Activated CD4-positive, alpha-beta T cell treated with anti-CD3 and anti-CD28 coated beads, Interleukin-2, amount 10 ng/mL, durations not matched to agents 24 days and 14 days (primary cell): ENCODE measurements at places on chromosomes 13 and 19. TPM values are rescaled to one million over a fixed set of nuclear protein-coding genes. Genes with fewer than 3 reads are reported as not detected.
A peak's percentile ranks its signal among the peaks of the same experiment; 100 is the strongest.

- DNase-seq, result peak; percentile 74
- H3K4me1 ChIP-seq, result peaks cover 28% of the 10 kb centered on the region
- peak overlapping the region; percentile 34 for H3K27ac ChIP-seq
- H3K36me3 ChIP-seq, result peaks cover 41% of the 10 kb centered on the region
- no peaks in the 10 kb centered on the region for H3K27me3 ChIP-seq
- H3K4me3 ChIP-seq, result no peak overlapping the region
These were observed 3.5 kb downstream of the COPE start for GRCh38 chr19:18915639-18916038.

DNA sequence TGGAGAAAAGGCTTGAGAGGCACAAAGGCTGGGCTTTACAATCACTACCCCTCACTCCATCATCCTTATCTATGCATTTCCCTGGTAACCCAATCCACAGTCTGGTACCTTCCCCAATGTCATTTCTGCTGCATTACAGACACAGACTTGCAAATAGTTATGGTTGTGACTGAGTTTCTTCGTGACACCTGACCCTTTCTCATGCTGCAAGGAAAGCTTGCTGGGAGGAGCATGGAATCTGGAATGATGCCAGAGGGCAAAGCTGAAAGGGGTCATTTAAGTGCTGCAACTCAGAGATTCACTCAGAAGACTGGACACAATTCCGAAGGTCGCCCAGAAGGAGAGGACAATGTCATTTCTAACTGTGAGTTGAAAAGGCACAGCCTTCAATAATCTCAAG is at the start of gene LGALS16:
Gene LGALS16, plus strand, starts transcription at position 301 of the 400 bp plus-strand sequence. Its CDS starts 49 bp downstream, at position 350.
- no peak for DNase-seq
- no peak within 1 kb of the TSS for H3K4me3 ChIP-seq
- no peaks in the 10 kb centered on the region for H3K4me1 ChIP-seq
- no peak within 1 kb of the TSS for H3K27ac ChIP-seq
- no peaks in the 10 kb centered on the region for H3K36me3 ChIP-seq

DNA sequence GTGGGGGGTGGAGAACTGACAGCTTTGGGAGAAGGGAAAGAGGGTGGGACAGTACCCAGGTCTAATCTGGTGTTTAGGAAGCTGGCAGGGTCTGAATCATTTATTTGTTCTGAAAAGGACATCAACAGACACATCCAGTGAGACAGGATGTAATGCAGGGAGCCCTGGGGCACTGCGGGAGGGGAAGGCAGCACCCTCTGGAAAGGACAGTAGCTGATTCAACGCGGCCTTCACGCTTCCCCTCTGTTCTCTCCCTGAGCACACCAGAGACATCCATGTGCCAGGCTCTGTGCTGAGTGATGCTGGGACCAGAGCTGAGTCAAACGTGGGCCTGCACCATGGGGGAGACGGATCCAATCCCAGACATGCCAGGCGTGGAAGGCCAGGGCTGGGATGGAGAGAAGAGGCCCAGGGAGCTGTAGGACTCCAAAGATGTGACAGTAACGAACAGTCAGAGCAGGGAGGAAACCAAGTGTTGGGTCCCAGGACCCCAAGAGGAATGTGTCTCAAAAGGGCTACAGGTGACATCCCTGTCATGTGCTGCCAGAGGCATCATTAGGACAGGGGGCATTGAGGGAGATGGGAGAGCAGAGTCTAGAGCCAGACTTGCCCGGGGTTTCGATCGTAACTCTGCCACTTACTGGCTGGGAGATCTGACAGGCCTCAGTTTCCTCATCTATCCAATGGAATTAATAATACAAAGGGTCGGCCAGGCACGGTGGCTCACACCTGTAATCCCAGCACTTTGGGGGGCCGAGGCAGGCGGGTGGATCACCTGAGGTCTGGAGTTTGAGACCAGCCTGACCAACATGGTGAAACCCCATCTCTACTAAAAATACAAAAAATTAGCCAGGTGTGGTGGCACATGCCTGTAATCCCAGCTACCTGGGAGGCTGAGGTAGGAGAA is 1.7 kb downstream of the ETFB start:
- peaks cover 45% of the 10 kb centered on the region for H3K4me1 ChIP-seq
- H3K27me3 ChIP-seq, result no peaks in the 10 kb centered on the region

The PRSS57 gene
- total RNA-seq, result not detected in 2 replicates

The ANKLE1 gene
- total RNA-seq, result 17.3 and 17.9 TPM in 2 replicates
